ENCODE measurements at places on chromosomes 1 and 21.
A peak's percentile ranks its signal among the peaks of the same experiment; 100 is the strongest.

GRCh38 chr1:198113342-198113750, 43.5 kb upstream of the NEK7 start:
- no peak for DNase-seq

GRCh38 chr1:43002766-43003165, 44.1 kb upstream of the SLC2A1 start:
- no peak for DNase-seq

DNA sequence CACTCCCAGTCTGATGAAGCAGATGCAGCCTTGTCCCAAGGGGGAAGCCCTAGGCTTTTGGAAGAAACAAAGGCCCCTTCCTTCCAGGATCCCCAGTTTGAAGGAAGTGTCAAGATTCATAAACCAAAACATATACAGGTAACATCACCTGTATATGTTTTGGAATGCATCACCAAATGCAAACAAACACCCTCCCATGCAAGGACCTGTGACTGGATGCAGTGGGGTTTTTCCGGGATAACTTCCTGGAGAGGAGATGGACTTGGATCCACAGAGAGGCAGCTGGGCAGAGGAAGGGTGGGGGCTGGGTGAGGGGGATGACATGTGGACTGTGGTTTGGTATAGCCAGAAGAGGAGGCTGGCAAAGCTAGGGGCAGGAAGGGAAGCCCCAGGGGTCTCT, 1.5 kb upstream of the PLA2G2F start:
- DNase-seq, result no peak

DNA sequence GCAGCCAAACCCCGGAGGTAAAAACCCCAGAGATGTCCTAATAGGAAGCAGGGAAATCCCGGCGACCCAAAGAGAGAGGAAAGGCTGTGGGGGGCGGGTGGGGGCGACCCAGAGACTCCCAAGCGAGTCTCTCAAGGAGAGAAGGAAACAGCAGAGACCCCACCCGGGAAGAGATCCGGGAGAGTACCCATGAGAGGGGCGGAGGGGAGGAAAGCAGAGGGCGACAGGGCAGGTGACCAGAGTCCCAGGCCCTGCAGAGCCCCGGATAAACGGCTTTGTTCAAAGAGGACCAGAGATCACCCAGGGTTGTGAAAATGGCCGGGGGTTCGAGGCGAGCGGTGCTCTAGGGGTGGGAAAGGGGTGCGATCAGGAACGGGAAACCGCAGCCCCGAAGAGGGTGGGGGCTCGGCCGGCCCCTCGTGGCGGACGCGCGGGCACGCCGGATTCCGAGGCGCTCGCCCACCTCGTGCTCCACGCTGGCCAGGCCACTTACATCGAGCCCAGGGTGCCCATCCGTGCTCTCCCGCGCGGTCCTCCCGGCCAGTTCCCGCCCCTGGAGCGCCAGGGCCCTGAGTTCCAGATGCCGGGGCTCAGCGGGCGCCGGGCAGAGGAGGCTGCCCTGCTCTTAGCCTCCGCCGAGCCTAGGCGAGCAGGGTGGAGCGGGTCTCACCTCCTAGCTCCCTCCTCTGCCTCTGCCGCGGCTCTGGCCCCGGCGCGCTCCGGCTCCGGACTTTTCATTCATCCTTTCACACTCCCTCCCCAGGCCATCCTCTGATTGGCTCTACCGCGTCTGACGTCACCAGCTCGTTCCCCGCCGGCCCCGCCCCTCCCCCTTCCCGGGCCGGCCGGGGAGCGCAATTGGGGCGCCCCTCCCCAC, 52.3 kb downstream of the RHBG start:
- DNase-seq, result peak; percentile 67

- no peak for DNase-seq
Measured at GRCh38 chr1:2445823-2446215, 30.3 kb upstream of the PLCH2 start.

DNA sequence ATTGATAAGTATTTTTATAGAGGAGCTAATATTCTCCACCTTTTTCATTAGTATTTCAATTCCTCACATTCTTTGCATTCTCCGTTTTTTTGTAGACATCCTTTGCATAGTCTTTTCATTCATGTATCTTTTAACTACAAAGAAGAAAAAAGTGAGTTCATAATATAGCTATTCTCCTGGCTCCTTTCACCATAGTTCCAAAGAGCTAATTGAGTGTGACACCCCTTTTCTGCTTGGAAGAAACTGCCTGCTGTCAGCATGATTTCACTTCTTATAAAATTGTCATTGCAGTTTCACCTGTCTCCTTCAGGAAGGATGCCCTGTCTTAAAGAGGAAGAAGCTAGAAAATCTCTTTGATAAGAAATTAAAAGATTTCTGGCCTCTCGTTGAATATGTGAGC, 991.1 kb downstream of the KCNT2 start:
- DNase-seq, result no peak

GRCh38 chr1:213512316-213512715, 461.3 kb downstream of the RPS6KC1 start:
- DNase-seq, result no peak

GRCh38 chr1:1429671-1430073, 5.8 kb upstream of the VWA1 start:
- DNase-seq, result no peak

GRCh38 chr1:118115567-118116295, 69.3 kb downstream of the SPAG17 start:
- DNase-seq, result no peak

DNA sequence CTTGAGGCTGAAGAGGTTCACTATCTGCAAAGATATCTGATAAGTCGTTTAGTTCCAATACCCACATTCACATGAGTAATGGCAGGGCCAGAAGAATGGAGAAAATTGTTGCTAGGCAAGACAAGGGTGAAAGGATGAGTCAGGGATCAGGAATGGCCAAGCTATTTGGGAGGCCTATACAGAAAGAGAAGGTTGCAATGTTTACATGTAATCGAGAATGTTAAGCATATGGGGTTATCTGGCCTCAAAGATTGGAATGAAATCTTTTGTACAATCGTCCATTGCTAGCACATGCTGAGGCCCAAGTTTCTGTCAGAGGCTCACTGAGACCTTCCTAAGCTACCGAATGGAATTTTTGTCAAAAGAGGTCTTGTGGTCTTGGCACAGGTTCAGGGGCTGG, 299.9 kb upstream of the PLD5 start:
- no peak for DNase-seq

DNA sequence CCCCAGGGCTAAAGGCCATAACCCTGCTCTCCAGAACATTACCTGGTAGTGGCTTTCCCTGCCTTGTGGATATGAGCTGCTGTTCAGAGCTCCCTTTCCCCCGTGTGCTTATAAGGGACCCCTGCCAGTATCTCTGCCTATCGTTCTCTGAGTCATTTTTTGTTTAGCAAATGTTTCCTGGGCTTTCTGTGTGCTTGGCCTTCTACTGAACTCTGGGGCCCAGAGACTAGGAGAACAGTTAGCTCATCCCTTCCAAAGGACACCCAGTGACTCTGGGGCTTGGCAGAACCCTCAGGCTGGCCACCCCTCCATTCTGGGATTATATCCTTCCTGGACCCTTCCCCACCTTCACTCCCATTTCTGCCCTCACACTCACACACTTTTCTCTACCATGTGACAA, 80.8 kb upstream of the POU3F1 start:
- DNase-seq, result no peak

DNA sequence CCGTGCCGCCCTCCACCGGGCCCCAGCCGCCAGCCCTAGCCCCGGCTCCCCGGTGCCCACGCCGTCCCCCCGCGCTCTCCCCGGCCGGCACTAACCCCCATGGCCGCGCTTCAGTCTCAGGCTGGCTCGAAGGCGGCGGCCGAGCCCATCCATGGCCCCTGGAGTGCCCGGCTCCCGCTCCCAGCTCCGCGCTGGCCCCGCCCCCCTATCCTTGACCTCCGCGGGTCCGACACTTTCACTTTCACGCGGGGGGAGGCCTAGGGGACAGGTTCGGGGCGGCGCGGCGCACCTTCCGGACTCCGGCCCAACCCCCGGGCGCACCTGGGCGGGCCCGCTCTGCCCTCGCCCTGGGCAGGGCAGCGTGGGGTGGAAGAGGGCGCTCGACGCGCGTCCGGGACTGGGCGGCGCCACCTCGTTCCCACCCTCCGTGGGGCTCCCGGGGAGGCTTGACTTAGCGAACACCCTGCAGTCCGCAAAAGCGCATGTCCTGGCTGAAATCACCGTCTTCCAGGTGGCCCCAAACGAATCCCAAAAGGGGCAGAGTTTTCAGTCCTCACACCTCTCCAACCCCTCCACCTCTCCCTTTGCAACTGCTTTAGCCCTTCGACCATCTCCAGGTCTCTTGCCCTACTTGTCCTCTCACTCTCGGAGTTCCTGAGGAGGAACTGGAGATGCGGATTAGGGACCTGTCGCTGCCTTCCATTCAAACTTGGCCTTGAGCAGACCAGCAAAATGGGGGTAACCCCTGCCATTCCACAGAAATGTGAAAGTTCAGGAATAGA, 3.9 kb upstream of the DENND2D start:
- peak; percentile 55 for DNase-seq

DNA sequence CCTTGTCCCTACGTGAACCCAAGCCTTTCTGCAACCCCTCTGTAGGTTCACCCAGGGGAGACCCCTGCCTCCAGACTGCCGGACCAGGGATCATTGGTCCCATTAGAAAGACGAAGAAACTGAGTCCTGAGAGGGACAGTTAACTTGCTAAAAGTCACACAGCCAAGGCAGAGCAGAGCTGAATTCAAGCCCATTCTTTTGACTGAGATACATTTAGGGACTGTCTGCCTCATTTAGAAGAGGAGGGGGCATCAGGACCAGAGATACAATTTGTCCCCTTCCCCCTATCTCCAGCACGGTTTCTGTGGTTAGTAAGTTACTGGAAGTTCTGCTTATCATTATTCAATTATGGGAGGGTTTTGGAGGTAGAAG, 19.1 kb downstream of the KCNQ4 start:
- DNase-seq, result no peak

GRCh38 chr1:68322837-68323687, 90.7 kb upstream of the WLS start:
- no peak for DNase-seq

- peak; percentile 19 for DNase-seq
Measured at GRCh38 chr1:86504137-86504479, 35.4 kb downstream of the CLCA1 start.

DNA sequence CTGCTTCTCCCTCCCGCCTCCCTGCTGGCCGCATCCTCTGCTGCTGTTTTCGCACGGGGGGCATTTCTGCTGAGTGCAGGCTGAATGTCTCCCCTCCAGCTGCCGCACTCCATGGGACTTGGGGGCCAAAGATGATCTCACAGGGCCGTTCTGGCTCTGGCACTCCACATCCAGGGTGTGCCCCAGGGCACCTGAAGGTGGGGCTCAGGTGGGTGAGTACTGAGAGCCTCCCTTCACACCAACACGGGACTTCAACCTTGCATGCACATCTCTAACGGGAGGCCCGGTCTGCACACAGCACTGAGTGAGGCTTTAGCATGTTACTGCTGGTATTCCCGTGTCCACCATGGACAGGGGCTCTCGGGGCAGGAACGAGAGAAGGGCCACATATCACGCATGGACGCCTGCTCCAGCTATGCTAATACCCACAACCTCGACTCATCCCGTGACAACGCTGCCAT, 88.9 kb downstream of the DMRTB1 start:
- no peak for DNase-seq

GRCh38 chr1:217577336-217577735, 53.6 kb downstream of the GPATCH2 start:
- DNase-seq, result no peak

DNA sequence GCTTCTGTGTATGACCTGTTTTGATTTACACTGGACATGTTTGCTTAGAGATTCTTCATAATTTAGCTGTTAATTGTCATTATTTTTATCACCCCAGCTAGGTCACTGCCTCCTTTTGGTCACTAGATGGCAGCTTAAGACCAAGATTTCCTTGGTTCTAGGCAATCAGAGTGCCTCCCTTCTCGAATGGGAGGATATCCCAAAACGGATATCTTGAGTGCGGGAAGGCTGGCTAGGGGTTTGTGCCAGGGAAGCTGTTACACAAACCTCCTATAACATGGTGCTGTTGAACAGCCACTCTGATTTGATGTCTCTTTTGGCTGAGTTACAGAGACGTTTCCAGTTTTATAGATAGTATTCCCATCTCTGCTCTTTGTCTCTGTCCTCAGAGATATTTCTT, 283.5 kb downstream of the S1PR1 start:
- no peak for DNase-seq

DNA sequence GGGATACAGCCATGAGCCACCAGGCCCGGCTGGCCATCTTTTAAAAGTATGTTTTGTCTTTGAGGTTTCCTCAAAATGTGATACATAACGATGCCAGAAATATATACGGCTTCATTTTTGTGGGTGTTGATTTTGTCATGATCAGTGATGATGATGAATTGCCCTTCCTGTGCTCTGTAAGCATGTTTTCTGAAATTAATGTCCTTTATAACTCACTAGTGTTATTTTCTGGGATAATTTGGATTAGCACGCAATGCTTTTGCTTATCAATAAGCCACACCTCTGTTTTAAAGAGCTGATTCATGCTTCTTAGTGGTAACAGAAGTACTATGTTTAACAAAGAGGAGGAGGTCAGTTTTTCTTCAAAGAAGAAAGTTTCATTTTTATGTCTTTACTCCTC, 25.6 kb downstream of the PHACTR4 start:
- DNase-seq, result no peak

DNA sequence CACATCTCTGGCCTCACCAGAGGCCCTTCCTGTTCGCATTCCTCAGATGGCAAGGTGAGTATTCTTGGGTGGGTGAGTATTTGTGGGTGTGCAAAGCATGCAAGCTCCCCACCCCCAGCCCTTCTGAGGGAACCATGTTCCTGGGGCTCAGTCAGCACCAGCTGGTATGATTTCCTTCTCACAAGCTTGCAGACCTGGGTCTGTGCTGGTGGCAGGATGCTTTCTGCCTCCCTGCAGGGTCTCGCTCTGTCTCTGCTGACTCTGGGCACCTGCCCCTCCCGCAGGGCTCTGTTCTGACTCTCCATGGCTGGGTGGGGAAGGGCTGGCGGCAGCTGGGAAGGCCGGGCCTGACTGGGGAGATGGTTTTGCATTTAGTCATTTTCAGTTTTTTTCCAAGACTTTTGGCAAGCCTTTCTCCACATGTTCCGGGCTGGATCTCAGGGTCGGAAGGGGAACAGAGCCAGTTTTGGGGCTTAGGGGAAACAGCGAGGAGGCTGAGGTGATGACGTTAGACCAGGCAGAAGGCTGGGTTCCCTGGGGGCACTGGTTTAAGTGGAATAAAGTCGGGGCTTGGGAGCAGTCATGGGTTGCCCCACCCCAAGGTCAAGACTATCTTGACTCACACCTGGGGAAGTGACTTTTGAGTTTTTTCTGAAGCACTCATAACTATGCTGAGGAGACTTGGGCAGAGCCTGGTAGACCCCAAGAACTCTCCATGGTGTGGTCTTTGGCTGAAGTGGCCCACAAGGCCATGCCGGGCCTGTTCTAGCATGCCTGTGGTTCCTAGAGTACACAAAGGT, 6.2 kb downstream of the RASSF5 start:
- peak; percentile 64 for DNase-seq

GRCh38 chr1:208270651-208271141, 26.5 kb upstream of the PLXNA2 start:
- DNase-seq, result no peak

GRCh38 chr1:59204001-59204400, 92.9 kb upstream of the FGGY start:
- peak; percentile 50 for DNase-seq

DNA sequence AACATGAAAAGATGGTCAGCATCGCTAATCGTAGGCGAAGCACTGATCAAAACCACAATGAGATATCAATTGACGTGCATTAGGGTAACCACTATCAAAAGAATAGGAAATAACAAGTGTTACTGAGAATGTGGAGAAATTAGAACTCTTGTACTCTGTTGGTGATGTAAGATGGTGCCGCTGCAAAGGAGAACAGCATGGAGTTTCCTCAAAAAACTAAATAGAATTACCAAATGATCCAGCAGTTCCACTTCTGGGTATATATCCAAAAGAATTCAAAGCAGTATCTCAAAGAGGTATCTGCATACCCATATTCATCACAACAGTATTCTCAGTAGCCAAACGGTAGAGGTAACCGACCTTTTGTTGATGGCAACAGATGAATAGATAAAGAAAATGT, 8.3 kb upstream of the CD101 start:
- no peak for DNase-seq
